ENCODE measurements at places on chromosomes 16 and 17.

DNA sequence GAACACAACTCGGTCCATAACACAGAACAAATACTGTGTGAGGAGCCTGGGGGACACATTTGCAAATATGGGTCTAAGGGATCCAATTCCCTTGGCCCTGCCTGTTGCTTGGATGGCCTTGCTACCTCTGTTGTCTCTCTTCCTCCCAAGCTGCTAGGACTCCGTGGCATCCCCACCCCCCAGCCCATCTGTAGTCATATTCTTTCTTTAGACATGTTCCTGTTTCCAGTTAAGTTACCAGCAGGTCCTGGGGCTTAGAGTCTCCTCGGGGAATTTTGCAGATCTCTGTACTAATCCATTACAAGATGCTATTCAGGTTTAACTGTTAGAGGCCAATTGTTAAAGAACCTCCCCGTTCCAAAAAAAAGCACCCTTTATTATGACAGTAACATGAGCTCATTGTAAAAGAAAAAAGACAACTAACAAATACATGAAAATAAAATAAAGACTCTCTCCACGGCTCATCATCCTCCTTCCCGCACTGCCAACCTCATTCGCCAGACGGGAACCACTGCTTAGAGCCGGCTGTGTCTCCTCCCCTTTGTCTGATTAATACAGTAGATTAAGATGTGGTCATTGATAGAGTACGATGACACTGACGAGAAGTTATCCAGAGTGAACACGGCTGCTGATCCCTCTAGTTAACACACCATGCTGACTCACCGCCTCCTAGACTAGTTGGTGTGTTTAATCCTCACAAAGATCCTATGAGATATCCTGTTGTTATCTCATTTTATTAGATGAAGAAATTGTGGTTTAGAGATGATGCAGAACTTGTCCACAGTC lies 22.2 kb downstream of the HS3ST4 start:
- DNase-seq, result no peak

GRCh38 chr16:10964891-10965326 lies 20.5 kb downstream of the CLEC16A start:
- DNase-seq, result peak; percentile 48

DNA sequence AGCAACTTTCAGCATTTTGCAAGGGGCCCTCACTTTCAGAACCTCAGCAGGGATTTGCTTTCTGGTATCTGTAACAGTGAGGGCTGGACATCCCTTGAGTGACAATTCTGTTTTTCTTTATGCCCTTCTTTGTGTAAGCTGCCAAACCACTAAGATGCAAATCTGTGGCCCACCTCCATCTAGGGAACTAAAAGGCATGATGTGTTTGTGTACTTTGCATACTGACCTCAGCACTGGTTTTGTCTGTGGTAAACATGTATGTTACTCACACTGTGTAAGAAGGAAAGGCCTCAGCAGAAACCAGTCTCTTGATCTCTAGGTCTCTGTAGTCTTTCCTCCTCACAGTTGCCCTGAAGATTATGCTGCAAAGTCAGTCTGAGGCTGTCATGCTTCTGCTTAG lies 396.6 kb upstream of the DYNLRB2 start:
- no peak for DNase-seq

- DNase-seq, result no peak
These were observed 1084.9 kb upstream of the RBFOX1 start for GRCh38 chr16:6247775-6248174.

DNA sequence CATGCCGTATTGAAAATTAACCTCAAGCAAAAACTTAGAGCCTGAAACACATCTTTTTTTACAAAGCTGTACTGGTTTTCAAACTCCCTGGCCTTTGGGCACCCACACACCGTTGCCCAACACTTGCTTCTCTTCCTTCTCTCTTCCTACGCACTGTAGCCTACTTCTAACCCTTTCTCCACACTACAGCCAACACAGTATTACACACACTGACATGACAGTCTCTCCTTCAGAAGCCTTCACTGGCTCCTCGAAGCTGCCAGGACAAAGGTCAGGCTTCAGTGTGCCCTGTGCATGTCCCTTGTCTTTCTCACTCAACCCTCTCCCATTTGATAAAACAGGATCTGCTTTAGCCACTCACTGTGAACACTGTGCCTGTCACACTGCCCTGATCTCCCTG lies 8.0 kb downstream of the FANCA start:
- DNase-seq, result no peak

- no peak for DNase-seq
These were observed 151.8 kb downstream of the PITPNC1 start for GRCh38 chr17:67528751-67529436.

- DNase-seq, result no peak
These were observed 34.2 kb upstream of the HS3ST3A1 start for GRCh38 chr17:13635951-13636350.

GRCh38 chr17:279776-280175 lies 72.8 kb downstream of the RPH3AL start:
- no peak for DNase-seq
